ENCODE measurements at places on chromosomes 4 and X. TPM values are rescaled to one million over a fixed set of nuclear protein-coding genes. Genes with fewer than 3 reads are reported as not detected.
A peak's percentile ranks its signal among the peaks of the same experiment; 100 is the strongest.

DNA sequence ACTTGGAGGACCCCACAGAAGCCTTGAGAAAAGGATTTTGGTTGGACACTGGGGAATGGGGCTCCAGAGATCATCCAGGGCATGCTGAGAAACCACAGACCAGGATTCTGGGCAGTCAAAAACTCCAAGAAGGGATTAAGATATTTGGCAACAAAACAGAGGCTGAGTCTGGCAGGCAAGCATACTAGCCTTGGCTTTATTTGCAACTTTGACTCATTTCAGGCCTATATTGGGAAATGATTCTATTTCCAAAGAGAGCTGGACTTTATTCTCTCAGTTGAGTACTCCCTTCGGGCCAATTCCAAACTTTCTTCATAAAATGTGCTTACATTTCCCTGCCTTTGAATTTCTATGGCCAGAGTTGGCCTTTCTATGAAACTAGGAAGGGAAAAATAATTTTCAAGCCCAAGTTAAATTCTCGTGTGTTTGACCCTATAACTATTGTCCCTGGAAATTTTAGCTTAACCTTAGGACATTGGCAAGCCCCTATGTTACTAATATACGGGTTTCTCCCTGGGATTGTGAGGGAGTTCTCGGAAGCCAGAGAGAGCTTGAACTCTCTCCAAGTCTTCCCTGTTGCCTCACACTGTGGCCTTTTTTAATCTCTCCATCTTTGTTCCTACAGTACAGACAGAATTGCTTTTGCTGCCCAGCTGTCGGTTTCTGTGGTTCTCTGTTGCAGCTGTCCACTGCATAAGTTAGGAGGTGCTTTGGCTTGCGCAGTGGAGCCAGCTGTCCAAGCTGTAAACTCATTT is 112.6 kb upstream of the FAM9A start:
- peak; percentile 83 for DNase-seq

DNA sequence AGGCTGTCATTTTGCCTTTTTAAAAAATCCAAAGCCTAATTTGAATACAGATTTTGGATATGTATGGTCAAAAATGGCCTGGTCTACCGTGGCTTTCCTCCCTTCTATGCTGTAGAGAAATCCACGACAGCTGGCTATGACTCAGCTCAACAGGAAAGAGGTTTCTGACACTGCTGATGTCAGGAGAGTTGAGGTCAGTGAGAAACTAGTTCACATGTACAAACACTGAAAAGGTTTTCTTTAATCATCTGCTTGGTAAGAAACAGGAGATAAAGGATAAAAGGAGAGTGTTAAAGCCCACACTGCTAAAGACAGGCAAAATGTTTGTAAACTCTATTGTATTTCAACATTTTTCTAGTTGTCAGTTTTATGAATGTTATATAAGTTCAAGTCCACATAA is 113.9 kb downstream of the NYX start:
- DNase-seq, result peak; percentile 19

- peak; percentile 67 for DNase-seq
Measured at GRCh38 chr4:14196131-14196530, 568.6 kb upstream of the BOD1L1 start.

DNA sequence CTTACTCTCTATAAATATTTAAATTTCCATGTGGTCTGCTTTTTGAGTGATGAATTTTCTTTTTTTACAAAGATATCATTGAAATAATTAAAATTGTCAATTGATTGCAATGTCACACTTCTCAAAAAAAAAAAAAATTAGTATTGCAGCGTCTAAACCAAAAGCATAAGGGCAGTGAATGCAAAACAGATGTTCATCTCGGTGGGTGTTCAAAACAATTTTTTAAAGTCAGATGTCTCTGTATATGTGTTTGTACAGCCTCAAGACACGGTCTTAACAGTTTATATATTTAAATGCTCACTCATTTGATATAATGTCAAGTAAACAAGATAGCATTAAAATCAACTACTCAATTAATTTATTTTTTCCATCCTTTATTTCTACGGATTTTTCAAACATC is 52.3 kb downstream of the PALLD start:
- no peak for DNase-seq

Gene RIBC1
- polyA plus RNA-seq, result 1.1 TPM

Gene INTU
- 10.3 TPM for polyA plus RNA-seq
